ENCODE measurements at places on chromosomes 5 and 9.

- DNase-seq = no peak
These were observed 267.7 kb downstream of the NTRK2 start for GRCh38 chr9:84937180-84937579.

DNA sequence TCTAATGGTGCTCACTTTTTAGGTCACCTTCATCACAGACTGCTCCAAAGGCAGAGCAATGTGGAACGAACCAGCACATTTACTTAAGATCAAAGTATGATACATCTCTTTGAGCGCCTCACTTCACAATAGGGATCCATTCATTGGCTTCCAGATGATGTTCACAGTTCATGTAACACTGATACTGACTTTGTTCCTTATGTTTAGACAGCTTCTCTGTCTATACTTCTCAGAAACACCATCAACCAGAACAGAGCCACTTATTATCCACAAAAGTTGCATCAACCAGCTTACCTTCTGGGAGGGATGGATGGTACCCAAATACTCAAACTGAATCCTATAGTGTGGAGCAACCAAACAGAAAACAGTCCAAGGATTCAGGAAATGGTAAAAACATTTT is 4.6 kb downstream of the PTAR1 start:
- DNase-seq = no peak

GRCh38 chr9:4615251-4615650 is 46.8 kb upstream of the PLPP6 start:
- no peak for DNase-seq

- no peak for DNase-seq
These were observed 996.0 kb upstream of the ARRDC3 start for GRCh38 chr5:92378966-92379611.

- DNase-seq = no peak
These were observed 6.5 kb downstream of the SNX18 start for GRCh38 chr5:54524082-54524481.

GRCh38 chr9:8764051-8764450 is 964.5 kb upstream of the DMAC1 start:
- no peak for DNase-seq

All from glomerular endothelial cell (primary cell).